ENCODE measurements at places on chromosomes 3 and 15.

- DNase-seq = peak; percentile 89
These were observed 4.1 kb downstream of the LOXL1 start for GRCh38 chr15:73930371-73930770.

- DNase-seq = no peak
These were observed 238.2 kb upstream of the BHLHE40 start for GRCh38 chr3:4741106-4741403.

GRCh38 chr15:56236197-56236596, 7.5 kb downstream of the RFX7 start:
- no peak for DNase-seq

DNA sequence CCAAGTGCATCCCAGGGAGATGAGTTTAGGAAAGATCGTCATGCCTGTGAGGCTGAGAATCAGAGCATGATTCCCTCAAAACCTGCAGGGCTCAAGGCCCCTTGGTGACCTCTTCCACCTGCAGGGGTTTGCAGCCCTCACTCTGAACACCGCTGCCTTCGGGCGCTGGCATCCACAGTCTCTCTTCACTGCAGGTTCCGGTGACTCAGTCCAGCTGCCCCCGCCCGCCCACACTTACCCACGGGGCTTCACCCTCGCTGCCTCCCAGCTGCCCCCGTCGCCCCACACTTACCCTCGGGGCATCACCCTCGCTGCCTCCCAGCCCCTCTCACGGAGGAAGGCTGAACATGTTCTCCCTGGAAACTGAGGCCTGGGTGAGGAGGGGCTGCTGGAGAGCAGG, 277.1 kb downstream of the XXYLT1 start:
- DNase-seq = no peak

GRCh38 chr15:37097144-37097919, 3.0 kb downstream of the MEIS2 start:
- peak; percentile 29 for DNase-seq

DNA sequence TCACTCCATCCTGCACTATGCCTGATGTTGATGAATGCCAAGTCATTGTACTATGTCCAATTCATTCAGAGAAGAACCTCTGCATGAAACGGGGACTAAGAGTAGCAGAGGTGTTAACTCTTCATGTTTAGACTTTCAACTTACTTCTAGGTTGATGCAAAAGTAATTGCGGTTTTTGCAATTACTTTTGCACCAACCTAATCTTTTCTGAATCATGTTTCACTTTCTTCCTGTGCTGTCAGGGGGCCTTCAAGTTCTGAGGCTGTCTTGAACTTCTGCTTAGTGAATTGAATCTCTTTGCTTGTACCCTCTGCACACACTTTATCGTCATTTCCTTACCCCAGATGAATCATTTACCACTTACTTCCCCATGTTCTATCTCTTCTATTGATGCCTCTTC, 636.2 kb downstream of the NAALADL2 start:
- no peak for DNase-seq

DNA sequence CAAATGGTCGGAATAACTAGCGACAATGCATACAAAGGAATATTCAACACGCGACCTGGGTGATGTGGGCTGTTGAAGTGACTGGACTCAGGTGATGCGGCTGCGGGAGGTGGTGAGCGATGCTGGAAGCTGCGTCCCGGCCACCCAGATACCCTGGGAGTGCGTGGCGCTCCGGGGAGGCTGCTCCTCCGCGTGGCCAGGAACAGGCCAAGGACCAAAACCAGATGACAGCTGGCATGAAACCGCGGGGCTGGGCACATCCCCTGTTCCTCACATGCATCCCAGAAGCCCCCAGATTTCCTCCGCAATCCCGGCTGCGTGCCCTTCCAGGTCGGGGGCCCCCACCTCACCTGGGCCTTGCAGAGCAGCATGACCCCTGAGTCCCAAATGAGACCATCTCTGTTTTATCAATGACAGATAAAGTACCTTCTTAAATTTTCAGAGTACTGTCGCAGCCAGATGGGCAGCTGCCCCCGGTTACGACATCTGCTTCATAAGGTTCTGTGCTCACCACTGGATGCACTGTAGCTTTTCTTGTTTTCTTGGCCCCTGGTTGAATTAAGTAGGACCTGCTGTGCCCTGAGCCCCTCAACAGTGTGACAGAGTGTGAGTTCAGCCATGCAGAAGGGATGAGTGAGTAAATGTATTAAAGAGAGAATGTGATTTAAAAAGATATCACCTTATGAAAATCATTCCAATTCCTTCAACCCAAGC, 278.2 kb downstream of the GABRG3 start:
- no peak for DNase-seq

DNA sequence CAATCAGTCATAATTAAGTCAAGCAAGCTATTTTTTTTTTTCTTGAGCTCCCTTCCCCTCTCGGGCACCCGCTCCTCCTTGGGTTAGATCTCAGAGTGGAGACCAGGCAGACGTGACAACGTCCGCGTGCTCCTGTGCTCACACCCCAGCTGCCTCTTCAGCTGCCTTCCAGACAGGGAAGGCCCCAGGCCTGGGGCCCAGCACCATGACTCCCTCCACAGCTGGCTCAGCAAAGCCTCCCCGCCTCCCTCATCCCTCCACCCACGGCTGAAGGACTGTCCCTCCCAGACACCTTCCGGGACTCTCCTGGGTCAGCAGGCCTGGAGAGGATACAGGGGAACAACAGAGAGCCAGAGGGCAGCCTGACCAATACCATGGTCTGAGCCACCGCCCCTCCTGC, 87.9 kb upstream of the LINGO1 start:
- no peak for DNase-seq

- peak; percentile 71 for DNase-seq
These were observed 188.7 kb upstream of the FEZF2 start for GRCh38 chr3:62562017-62562416.

- no peak for DNase-seq
These were observed 257.4 kb upstream of the CBLB start for GRCh38 chr3:106126067-106126845.

- no peak for DNase-seq
These were observed 49.4 kb upstream of the UBE2E1 start for GRCh38 chr3:23756206-23756840.

GRCh38 chr3:159824333-159824732, 164.3 kb upstream of the IL12A start:
- peak; percentile 89 for DNase-seq

- no peak for DNase-seq
These were observed 76.3 kb upstream of the ARHGEF3 start for GRCh38 chr3:56878074-56878473.

- DNase-seq = no peak
These were observed 83.4 kb downstream of the ATP2B2 start for GRCh38 chr3:10421996-10422395.

- no peak for DNase-seq
These were observed 48.8 kb downstream of the GLB1 start for GRCh38 chr3:33047842-33048834.

- DNase-seq = no peak
These were observed 499.0 kb upstream of the ATP11B start for GRCh38 chr3:182294256-182294655.

DNA sequence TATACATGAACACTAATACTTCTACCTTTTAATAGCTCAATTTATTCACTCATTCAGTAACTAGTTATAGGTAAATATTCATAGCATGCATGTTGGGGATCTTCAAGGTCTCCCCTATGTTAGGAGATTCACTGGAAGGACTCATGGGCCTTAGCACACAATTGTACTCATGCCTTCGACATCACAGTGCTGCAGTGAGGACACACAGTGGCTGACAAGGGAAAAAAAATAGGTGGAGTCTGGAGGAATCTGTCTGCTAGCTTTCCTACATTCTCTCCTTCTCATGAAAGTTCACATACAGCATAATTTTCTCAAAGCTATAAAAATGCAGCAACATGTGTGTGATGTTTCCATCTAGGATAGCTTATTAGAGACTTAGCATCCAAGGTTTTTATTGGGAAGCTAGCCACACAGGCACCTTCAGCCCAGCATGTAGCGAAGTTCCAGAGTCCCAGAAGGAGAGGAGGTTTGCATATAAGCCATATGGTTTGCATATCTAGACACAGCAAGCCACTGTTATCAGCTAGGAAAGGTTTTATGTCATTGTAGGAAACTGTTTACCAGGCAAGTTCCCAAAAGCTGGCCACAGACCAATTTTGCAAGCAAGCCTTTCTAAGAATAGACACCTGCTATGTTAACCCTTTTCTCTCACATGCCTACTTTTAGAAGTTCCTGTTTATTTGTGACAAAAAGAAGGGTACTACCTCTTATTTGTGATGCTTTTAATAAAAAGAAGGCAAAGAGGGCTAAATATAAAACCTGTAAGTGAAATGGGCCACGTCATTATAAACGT, 46.4 kb downstream of the MORC1 start:
- DNase-seq = no peak

DNA sequence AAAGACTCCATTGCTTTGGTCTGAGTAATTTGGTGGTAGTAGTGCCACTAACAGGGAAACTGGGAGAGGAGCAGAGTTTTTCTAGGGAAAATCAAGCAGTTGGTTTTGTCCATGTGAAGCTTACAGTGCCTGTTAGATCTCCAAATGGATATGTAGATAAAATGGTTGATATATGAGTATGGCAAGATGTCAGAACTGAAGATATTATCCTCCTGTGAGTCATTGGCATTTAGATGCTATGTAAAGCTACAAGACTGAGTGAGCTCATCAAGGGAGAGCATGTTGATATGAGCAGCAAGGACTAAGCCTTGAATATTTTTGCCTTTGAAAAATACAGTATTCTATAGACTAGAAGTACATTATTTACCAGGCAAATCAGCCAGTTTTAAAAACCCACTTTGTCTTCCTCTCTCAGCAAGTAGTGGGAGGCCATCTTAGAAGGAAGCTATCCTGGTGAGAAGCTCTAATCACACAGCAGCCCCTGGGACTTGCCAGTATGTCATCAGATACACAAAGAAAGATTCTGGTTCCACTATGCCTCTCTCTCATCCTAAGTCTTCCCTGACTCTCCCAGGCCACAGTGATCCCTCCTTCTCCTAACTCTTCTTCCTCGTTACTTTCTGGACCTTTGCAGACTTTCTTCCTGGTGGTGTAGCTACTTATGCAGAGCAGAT, 77.4 kb upstream of the ANKRD28 start:
- peak; percentile 30 for DNase-seq

GRCh38 chr3:50132421-50133282, 22.5 kb upstream of the SEMA3F start:
- DNase-seq = no peak

GRCh38 chr3:164903820-164904451, 174.4 kb downstream of the SI start:
- no peak for DNase-seq

GRCh38 chr15:90994059-90994416, 297 bp downstream of the PRC1 start:
- peak; percentile 36 for DNase-seq

GRCh38 chr3:171068658-171069057, 42.1 kb upstream of the SLC2A2 start:
- no peak for DNase-seq

- DNase-seq = no peak
These were observed 7.9 kb upstream of the ISG20 start for GRCh38 chr15:88630798-88631463.

DNA sequence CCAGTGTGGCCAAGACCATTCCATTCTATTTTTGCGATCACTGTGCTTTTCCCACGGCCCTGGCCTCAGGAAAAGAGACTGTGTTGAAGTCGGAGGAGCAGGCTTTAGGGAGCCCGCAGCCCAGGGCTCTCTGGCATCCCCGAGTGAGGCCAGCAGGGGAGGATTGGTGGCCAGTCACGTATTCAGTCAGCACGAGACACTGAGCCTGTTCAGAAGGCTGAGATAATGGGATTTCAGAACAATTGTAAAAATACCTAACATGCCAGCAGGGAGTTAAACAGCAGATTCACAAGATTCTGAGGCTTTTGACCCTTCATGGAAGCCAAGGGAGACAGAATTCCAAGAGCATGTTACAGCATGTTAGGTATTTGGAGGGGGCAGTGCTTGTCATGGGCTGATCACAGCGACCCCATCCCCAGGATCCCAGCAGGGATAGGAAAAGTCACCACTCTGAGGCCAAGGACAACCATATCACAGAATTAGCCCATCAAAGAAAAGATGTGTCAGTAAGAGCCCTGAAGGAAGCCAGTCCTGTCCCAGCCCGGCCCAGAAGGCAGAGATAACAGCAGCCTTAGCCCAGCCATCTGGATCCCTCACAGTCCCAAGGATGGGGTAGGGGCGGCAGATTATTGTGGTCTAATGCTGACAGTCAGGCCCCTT, 40.6 kb downstream of the AMOTL2 start:
- peak; percentile 86 for DNase-seq

GRCh38 chr3:81699536-81700320, 61.7 kb downstream of the GBE1 start:
- no peak for DNase-seq

DNA sequence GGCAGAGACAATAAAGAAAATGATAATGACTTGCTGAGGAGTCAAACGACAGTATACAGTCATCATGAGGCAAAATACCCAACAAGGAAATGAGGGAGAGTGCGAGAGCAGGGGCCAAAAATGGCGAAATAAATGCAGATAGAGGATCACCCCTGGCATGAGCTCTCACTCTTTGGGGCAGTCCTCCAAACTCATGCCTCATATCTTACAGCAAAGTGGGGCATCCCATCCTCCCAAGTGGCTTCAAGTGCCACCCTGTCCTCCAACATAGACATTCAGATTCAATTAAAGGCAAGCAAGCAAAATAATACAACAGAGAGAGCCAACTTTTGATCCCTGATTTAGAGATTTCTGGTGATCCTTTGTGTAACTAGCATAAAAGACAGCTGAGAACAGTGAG, 278.4 kb downstream of the GBE1 start:
- no peak for DNase-seq

GRCh38 chr3:186955898-186956696, 25.8 kb downstream of the ST6GAL1 start:
- no peak for DNase-seq

GRCh38 chr3:55167586-55168317, 239.9 kb upstream of the LRTM1 start:
- no peak for DNase-seq

GRCh38 chr3:66486202-66486601, 14.6 kb downstream of the LRIG1 start:
- peak; percentile 35 for DNase-seq

- DNase-seq = peak; percentile 65
These were observed 9.7 kb upstream of the PTPN23 start for GRCh38 chr3:47370887-47371697.

DNA sequence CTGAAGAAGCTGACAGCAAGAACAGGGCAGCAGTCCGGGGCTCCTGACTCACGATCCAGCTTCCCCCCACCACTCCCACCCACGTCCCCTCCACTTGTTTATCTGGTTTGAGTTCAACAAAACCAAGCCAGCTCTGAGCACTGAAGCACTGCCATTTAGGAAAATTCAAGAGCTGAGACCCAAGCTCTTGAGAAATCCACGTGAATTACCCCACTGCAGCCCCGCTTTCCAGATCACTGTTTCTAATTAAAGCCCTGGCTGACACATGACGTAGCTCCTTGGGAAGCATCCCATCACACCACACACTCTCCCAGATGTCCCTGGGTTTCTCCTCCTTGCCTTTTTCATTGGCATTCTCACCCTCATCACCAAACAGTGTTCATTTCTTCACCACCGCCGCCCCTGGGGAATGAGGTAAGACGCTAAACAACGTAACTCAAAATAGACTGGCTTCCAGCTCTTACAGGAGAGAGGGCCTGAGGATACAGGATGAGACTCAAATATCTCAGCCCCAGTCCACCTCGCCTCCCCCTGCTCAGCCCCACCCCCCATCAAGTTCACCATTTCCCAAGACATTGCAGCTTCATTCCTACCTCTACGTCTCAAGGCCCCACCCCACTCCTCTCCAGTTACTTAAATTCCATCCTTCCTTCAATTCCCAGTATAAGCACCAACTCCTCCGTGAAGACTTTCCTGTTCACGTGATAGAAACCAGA, 95.4 kb downstream of the SRGAP3 start:
- DNase-seq = peak; percentile 92

GRCh38 chr3:188060840-188061544, 93.0 kb upstream of the LPP start:
- DNase-seq = no peak
